ENCODE measurements at places on chromosomes 11 and 22. TPM values are rescaled to one million over a fixed set of nuclear protein-coding genes. Genes with fewer than 3 reads are reported as not detected.

GRCh38 chr11:24386546-24387397 is 110.1 kb upstream of the LUZP2 start:
- no peak for DNase-seq

MS4A7 gene
- polyA plus RNA-seq, result 1.8 TPM

DNA sequence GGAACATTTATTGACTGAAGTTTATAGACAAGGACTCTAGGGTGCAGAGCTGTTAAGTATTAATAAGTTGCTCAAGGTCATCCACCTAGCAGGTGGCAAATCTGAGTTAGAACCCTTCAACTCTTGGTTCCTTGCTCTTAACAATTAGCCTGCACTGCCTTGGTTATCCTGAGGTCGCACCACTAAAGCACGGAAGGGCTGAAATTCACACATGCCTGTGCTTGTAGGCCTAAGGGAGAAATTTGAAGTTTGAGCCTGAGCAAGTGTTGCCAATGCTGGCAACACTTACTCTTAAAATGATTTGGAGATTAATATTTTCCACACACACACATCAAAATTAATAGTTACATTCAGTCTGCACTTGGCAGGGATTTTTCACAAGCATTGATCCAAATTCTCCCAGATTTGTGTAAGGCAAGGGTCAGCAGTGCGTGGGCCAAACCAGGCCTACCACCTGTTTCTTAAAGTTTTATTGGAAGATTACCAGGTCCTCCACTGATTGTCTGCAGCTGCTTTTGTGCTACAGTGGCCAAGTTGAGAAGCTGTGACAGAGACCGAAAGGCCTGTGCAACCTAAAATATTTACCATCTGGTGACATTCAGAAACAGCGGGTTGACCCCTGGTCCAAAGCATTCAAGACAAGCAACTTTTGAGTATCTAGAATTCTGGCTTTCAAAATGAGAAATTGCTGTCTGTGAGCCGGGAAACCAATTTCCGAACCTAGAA is 16.3 kb downstream of the APOL5 start:
- DNase-seq, result no peak

DNA sequence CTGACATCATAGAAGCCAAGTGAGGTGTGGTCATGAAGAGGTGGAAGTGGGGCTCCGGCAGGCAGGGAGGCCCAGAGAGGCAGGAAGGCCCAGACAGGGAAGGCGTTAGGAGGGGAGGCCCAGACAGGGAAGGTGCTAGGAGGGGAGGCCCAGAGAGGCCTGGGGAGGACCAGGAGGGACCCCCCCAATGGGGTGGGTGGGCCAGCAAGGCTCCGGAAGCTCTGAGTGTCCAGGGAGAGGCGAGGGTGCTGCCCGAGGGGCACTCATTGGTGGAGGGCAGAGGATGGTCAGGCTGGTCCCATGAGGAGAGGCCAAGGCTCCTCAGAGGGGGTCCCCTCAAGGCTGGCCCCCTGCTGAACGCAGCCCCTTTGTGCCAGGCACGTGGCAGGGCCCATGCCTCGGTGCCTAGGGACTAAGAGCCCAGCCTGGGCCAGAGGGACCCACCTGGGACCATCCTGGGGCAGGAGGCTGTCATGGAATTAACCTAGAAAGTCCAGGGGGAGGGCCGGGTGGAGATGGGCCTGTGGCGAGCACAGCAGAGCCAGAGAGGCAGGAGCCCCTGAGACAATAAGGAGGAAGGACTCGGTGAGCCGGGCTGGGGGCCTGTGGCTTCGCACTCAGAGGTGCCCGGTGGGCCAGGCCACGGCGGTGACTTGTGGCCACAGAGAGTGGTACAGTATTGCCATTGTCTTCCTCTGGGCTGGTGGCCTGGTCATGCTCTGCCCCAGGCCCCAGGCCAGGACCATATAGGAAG is 12.2 kb downstream of the PHLDA2 start:
- no peak for DNase-seq

OR10W1 gene
- polyA plus RNA-seq, result not detected

DNA sequence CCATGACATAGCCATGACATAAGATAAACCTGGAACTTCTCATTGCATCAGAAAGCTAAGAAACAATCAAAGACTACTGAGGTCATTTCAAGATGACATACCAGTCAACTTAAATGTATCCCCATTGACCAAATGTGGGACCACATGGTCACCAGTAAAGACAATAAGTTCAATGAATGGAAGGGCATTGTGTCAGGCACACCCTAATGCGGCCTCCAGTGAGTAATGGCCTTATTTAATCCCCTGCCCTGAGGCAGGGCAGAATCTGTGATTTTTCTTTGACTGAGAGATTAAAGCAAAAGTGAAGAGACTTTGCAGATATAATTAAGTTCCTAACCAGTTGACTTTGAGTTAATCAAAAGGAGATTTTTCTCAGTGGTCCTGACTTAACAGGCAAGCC is 17.3 kb upstream of the SYT8 start:
- no peak for DNase-seq

- DNase-seq, result no peak
Measured at GRCh38 chr11:11332141-11332710, 20.8 kb downstream of the CSNK2A3 start.

MAJIN gene
- 1.5 TPM for polyA plus RNA-seq

OR5P2 gene
- polyA plus RNA-seq, result 0.14 TPM

DNA sequence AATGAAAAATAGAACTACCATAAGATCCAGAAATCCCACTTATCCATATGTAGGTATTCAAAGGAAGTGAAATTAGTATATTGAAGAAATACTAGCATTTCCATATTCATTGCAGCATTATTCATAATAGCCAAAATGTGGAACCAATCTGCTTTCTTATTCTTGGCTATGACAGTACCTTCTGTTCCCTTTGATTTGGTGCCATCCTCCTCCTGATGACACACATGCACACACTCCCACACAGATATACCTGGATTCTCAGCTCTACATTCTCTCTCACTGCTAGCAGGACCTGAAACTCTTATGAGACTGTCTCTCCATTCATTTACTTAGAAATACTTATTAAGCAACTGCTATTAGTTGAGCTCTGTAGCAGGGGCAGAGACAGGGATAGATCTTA is 582.6 kb upstream of the TENM4 start:
- DNase-seq, result no peak

MSANTD4 gene
- polyA plus RNA-seq, result 34.6 TPM

DNA sequence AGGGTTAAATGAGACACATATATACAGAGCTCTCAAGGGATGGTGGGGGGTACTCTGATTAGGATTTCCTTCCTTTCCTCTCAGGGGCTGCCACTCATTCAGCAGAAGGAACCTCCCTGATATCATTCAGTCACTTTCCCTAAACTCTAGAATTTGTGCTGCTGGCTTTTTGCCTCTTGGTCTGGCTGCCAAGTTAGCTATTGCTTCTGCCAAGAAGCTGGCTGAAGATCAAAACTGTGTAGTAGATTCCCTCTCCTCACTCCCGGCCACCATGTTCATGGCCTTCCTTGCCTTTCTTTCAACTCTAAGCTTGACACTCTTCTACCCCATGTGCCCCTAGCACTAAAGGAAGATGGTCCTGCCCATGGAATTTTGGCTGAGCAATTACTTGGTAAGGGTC is 18.7 kb downstream of the SLC6A5 start:
- no peak for DNase-seq

- no peak for DNase-seq
Measured at GRCh38 chr22:29080106-29080975, 7.5 kb downstream of the KREMEN1 start.

DNA sequence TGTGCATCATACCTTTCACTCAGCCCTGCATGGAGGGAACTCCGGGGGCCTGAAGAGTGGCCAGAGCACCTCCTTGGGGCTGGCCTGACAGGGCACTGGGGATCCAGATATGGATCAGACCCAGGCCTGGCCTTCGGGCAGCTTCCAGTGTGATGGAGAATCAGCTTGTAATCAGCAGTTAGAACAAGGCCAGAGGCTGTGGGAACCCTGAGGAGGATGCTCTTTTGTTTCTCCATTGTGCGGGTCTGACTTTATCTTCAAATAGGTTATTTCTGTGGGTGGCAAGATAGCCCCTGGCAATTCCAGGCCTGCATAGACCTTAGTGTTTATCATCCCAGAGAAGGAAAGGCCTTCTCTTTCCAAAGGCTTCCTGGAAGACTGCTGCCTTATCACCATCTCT is 12.3 kb downstream of the DGAT2 start:
- DNase-seq, result no peak

- DNase-seq, result no peak
Measured at GRCh38 chr11:44178381-44178780, 82.9 kb downstream of the EXT2 start.

- DNase-seq, result no peak
Measured at GRCh38 chr11:71447791-71448256, 369 bp downstream of the DHCR7 start.

DNA sequence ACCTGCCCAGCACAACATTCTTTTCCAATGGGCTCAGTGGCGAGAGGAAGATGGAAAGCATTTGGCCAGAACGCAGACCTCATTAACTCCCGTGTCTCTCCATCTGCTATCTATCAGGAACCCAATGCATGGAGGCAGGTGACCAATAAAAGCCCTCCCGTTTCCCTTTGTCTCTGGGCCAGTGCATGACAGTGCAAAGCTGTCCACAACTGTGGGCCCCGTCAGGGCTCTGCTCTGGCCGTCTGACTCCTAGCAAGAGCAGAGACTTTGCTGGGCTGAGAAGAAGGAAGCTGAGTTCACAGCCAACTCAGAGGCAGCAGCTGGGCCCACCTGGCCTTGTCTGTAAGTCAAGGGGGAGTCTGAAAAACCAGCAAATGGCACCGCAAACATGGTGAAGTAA is 177.8 kb downstream of the TENM4 start:
- DNase-seq, result no peak

GRCh38 chr11:2379466-2380174 is 2.5 kb downstream of the CD81 start:
- DNase-seq, result no peak

- no peak for DNase-seq
Measured at GRCh38 chr11:4071914-4072313, 22.7 kb upstream of the RRM1 start.

DNA sequence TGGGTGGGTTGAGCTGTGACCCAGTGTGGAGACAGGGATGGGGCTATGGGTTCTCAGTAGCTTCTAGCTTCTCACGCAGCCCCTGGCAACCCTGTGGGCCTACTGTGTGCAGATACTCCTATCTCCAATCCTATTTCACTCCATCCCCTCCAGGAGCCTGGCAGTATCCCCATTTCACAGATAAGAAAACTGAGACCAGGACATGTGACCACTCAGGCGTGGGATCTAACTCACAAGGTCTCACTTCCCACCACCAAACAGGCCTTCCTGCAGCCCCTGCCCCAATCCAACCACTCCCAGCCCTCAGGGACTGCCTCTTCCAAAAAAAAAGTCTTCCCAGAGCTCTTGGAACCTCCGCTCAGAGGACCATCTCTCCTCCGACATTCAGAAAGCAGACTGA is 15.6 kb downstream of the ELFN2 start:
- no peak for DNase-seq

NPAS4 gene
- polyA plus RNA-seq, result 0.30 TPM

VWA5A gene
- polyA plus RNA-seq, result 12.4 TPM

- no peak for DNase-seq
Measured at GRCh38 chr11:94933223-94934130, 39.9 kb downstream of the CWC15 start.

KIRREL3 gene
- polyA plus RNA-seq, result 1.9 TPM

GRCh38 chr22:45783021-45783420 is 111.4 kb downstream of the ATXN10 start:
- DNase-seq, result no peak

GRCh38 chr22:24723111-24723510 is 51.4 kb downstream of the PIWIL3 start:
- DNase-seq, result no peak

HBB gene
- polyA plus RNA-seq, result 91.1 TPM

DNA sequence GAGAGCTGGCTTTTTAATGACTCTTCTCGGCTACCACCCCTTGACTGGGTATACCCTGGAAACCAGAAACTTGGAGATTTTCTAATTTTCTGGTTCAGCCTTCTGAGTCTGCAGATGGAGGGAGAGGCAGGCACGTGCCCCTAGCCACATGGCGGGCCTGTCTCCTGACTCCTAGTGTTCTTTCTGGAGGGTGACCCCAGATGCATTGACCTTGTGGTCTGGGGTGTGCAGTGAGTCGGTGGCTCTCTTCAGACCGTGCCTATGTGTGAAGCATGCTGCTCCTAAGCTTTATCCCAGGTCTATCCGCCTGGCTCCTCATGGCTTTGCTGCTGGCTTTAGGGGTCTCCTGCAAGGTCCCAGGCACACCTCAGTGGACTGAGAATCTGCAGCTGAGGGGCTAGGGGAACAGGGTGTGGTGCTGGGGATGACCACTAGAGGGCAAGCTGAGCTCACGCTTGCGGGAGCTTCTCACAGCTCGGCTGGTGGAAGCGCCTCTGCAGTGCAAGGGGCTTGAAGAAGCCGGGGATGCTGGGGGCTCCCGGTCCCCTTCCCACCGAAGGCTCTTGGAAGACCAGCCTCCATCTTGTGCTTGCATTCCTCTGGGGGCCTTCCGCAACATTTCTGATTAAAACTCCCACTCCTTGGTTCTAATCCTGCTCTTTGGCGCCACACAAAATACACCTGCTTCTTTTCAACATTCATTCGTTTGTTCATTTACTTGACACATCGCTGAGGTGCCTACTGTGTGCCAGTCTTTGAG is 51.8 kb downstream of the OTOG start:
- DNase-seq, result peak; percentile 29

DNA sequence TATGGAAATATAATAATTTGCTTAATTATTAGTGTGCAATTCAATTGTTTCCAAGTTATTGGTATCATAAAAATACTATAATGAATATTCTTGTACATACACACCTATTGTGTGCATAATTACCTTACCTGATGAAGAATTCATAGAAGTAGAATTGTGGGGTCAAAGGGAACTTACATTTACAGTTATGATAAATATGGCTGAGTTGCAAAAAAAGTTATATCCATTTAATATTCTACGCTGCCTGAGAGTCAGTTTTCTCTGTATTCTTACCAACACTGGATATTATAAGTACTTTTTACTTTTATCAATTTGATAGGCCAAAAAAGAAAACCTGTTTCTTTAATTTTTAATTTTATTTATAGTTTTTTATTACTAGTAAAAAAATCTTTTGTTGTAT is 2.1 kb upstream of the PSMA1 start:
- DNase-seq, result no peak

CALCA gene
- polyA plus RNA-seq, result 9.8 TPM

TMEM132A gene
- polyA plus RNA-seq, result 84.0 TPM

DNA sequence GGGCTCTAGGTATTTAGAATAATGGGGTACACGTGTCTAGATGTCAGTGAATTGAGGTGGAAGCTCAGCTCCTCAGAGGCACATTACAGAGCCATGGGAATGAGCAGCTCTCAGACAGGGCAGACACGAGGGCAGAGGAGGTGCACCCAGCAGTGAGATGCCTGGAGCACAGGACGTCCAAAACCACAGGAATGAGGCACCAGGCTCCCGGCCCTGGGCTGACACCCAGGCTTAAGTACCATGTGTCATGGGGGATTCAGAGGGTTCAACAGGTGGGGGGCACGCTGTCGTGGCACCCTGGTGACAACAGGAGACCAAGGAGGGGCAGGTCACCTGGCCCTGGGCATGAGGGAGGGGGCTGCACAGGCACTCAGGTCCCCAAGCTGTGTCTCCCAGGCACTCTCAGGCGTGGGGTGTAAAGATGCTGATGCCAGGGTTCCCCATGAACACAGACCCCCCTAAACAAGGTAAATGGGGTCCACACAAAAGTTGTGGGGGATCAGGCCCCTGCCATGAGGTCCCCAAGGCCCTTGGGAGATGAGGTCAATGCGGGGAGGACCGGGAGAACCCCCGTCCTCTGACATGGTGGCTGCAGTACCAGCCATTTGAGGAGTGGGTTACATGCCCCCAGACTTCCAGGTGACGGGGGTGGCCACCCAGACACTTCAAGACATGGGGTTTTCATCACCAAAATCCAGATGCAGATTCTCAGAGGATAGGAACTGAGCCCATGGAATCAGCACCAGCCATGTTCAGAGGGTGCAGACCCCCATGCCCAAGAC is 5.6 kb upstream of the SYT8 start:
- DNase-seq, result no peak

GRCh38 chr11:126465573-126466188 is 110.2 kb downstream of the ST3GAL4 start:
- DNase-seq, result no peak

Data from left renal cortex interstitium (tissue), 4 donors.